ENCODE measurements at places on chromosomes 1 and 21.

DNA sequence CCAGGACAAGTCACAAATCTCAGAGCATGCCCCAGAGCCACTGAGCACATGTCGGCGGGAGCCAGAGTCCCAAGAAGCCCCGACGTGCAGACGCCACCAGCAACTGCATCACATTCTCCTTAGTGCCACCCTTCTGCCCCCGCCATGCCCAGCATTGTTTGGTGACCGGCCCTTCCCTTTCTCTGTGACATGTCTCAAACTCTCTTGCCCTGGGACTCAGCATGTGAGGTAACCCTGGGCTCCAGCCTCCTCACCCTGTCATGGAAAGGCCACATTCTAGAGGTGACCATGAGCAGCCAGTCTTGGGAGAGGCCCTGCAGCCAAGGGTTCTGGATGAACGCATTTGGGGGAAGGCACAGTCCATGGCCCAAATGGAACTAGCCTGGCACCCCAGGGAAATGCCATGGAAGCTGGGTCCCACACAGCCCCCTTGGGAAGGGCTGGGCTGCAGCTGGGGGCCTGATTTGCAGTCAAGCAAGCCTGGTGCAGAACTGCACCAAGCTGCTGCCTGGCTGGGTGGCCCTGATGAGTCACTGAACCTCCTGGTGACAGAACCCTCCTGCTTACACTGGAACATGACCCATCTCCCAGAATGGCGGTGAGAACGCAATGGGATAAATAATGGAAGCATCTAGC lies 94.4 kb downstream of the ITPKB start:
- DNase-seq, result no peak

- no peak for DNase-seq
Measured at GRCh38 chr1:178495158-178495557, 1.6 kb downstream of the CLEC20A start.

DNA sequence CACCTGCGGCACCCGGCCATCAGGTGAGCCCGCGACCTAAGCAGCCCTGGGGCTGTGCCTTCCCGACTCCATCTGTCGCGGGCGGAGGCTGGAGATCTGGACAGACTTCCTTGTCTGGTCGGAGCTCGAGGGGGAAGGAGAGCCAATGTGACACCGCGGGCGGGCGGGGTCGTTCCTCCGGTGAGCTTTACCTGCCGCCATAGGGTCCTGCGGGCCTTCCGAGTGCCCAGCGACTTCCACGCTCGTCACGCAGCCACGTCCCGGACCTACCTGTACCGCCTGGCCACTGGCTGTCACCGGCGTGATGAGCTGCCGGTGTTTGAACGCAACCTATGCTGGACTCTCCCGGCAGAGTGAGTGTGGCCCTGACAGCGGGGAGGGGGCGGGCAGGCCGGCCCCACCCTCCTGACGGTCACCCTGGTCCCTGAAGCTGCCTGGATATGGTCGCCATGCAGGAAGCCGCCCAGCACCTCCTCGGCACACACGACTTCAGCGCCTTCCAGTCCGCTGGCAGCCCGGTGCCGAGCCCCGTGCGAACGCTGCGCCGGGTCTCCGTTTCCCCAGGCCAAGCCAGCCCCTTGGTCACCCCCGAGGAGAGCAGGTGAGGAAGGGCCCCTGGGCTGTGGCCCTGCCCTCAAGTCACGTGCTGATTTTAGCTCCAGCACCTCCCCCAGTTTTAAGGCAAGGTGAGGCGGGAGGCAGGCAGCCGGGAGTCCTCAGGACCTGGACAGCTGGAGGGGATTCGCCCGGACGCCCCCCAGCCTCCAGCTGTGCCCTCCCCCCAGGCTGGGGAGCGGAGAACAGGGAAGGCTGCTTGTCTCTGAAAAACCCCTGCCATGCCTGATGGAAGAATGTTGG lies 1.1 kb downstream of the PUSL1 start:
- DNase-seq, result no peak

- DNase-seq, result no peak
Measured at GRCh38 chr1:47444562-47445465, 7.0 kb downstream of the FOXD2 start.

- no peak for DNase-seq
Measured at GRCh38 chr1:179921981-179922872, 32.4 kb upstream of the CEP350 start.

GRCh38 chr1:177849579-177850290 lies 120.1 kb downstream of the SEC16B start:
- no peak for DNase-seq

DNA sequence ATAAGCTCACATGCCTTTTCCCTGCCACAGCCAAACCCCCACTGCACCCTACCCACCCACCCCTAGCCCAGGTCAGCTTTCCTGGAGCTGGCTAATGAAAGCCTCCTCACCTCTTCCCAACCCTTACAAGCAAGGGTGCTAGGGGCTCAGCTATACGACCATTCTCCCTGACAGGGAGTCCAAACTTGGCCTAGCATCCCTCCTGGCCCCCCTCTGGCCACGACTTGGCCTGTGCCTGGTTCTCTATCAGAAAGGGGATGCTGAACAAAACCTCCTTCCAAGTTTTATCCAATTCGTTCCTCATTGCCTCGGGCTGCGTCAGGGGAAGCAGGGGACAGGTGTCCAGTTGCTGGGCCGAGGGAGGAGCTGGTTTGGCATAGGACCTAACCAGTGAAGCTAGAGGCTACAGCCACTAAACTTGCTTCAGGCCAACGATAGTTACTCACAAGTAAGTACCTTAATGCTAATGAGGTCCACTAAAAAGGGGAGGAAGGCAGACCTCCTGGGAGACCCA lies 8.6 kb downstream of the TMEM81 start:
- no peak for DNase-seq

DNA sequence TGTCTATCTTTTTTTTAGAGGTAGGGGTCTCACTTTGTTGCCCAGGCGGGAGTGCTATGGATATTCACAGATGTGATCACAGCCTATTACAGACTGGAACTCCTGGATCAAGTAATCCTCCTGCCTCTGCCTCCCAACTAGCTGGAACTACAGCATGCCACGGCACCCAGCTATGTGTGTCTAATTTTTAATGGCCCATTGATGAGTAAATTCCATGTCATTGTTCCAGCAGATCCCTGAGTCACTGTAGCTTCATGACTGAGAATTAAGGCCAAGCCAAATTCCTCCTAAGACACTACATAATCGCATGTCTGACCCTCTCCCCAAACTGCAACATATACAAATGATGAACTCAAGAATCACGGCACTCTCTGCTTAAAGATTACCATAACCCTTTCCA lies 84.2 kb upstream of the RGS2 start:
- DNase-seq, result no peak

GRCh38 chr1:201845331-201846083 lies 16.6 kb downstream of the IPO9 start:
- DNase-seq, result no peak

DNA sequence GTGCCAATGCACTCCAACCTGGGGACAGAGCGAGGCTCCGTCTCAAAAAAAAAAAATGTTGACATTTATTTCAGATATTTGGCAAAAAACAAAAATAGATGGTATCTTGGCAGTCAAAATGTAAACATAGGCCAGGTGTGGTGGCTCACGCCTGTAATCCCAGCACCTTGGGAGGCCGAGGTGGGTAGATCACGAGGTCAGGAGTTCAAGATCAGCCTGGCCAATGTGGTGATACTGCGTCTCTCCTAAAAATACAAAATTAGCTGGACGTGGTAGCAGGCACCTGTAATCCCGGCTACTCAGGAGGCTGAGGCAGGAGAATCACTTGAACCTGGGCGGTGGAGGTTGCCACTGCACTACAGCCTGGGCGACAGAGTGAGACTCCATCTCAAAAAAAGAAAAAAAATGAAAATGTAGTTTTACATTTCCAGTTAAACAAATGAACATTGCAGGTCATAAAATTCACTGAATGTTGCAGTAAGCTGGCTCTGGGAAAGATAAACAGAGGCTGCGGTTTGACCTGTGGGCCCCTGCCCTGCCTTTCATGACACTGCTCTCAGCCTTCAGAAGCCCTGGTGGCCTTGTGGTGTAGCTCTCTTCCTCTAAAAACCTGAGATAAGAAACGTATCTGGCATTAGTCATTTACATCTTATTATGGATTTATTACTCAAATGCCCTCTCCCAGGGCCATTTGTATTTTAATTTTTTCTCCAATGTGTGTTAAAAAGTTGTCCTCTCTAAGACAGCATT lies 12.2 kb upstream of the SLC44A3 start:
- DNase-seq, result no peak

DNA sequence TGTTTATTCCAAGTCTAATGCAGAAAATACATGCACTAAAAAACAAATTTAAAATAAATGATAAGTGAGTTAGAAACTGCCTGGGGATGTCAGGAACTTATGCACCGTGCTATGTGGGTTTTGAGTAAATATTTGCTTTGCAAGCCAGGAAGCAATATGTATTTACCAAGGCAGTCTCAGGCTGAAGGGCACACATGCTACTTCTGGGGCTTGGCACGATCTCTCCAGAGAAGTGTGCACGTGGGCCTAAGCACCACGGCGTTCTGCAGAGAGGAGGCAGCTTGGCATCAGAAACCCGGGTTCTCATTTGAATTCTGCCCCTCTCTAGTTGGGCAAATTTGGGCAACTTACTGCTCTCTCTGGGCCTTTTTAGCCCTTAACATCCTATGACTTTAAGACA lies 72.6 kb upstream of the ROR1 start:
- DNase-seq, result no peak

GRCh38 chr1:37085393-37085792 lies 51.1 kb upstream of the GRIK3 start:
- DNase-seq, result no peak

- no peak for DNase-seq
Measured at GRCh38 chr1:22739648-22740385, 29.2 kb downstream of the EPHB2 start.

GRCh38 chr1:33343539-33343938 lies 22.6 kb upstream of the A3GALT2 start:
- no peak for DNase-seq

- no peak for DNase-seq
Measured at GRCh38 chr1:243501002-243501401, 245.2 kb downstream of the SDCCAG8 start.

- no peak for DNase-seq
Measured at GRCh38 chr1:164805399-164805798, 246.4 kb downstream of the PBX1 start.

DNA sequence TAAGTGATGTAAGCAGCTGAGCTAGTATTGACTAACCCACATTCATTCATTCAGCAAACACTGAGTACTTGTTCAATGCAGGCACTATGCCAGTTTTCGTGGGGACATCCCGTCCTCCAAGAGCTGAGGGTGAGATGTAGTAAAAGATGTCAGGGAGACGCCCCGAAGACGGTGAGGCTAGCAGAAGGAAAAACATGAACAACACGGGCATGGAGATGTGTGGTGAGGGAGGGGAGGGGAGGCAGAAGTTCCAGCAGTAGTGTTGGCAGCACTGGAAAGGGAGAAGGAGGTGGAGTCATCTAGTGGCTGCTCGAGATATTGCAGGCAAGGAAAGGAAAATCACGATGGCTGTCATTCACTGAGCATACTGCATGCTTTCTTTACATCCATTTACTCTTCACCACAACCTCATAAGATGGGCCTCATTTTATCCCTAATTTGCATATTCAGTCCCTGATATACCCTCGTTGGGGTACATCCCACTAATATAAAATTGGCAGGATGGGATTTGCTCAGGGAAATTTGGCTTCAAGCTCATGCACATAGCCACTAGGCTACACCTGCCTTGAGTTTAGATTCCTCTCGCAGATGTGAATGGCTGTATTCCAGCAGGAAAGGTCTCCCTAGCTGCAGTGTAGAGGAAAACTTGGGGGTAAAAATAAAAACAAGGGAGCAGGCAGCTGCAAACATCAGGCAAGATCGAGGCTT lies 14.5 kb downstream of the PDZK1IP1 start:
- peak; percentile 17 for DNase-seq

DNA sequence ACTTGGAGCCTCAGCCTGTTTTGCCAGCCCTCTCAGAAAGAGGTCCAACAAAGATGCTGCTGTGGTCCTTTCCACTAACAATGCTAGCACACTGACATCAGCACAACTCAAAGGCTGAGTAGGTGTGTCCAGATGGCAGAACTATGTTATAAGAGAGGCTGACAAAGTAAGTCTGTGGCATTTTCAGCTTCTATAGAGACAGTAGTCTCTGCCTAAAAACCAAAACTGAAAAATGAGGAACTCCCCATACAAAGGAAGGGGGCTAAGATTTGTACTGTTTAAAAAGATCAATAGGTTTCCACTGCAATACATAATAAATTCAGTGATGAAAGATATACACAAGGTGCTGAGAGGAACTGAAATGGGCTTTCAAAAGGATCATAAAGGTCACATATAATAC lies 12.3 kb downstream of the ERO1B start:
- DNase-seq, result no peak

GRCh38 chr1:154777154-154777553 lies 92.9 kb downstream of the KCNN3 start:
- no peak for DNase-seq

GRCh38 chr21:39181205-39181818 lies 1.9 kb downstream of the PSMG1 start:
- DNase-seq, result no peak

GRCh38 chr1:183806675-183807074 lies 1.8 kb downstream of the RGL1 start:
- DNase-seq, result no peak

- no peak for DNase-seq
Measured at GRCh38 chr1:223667484-223668182, 2.1 kb upstream of the CAPN8 start.

All from stimulated activated CD4-positive, alpha-beta T cell treated with anti-CD3 and anti-CD28 coated beads, Interleukin-1b, Interleukin-23, amount 100 ng/mL, for 4 hours (primary cell).